ENCODE measurements at places on chromosomes 5 and 9.

GRCh38 chr5:139964994-139965565, 78.0 kb downstream of the NRG2 start:
- DNase-seq: no peak

DNA sequence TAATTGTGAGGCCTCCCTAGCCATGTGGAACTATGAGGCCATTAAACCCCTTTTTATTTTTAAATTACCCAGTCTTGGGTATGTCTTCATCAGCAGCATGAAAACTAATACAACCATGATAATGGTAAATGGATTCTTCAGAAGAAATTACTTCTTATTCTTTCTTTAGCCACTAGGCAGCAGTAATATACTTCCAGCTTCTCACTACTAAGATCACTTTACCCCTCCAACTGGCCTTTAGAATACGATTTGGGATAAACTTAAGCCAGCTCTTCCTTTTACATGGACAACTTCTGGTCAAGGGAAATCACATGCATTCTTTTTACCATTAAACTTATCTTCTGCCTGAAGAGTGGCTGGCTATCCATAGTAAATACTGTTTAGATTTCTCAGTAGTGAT, 355.4 kb downstream of the MAN2A1 start:
- no peak for DNase-seq

DNA sequence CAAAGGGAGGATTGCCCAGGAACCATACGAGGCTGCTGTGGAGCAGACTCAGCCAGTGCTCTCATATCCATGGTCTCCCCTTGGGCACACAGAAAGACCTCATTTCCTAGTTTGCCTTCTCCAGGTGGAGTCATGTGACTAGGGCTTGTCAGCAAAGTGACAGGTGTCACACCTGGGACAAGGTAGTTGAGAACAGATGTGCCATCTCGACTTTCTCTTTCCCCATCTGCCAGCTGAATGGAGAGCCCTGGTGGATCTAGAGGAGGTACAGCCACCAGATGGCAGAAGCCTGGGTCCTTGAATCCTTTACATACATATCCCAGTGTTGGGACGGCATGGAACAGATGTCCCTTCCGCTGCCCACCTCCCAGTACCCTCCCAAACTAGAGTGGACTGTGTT, 42.9 kb upstream of the ALDOB start:
- no peak for DNase-seq

DNA sequence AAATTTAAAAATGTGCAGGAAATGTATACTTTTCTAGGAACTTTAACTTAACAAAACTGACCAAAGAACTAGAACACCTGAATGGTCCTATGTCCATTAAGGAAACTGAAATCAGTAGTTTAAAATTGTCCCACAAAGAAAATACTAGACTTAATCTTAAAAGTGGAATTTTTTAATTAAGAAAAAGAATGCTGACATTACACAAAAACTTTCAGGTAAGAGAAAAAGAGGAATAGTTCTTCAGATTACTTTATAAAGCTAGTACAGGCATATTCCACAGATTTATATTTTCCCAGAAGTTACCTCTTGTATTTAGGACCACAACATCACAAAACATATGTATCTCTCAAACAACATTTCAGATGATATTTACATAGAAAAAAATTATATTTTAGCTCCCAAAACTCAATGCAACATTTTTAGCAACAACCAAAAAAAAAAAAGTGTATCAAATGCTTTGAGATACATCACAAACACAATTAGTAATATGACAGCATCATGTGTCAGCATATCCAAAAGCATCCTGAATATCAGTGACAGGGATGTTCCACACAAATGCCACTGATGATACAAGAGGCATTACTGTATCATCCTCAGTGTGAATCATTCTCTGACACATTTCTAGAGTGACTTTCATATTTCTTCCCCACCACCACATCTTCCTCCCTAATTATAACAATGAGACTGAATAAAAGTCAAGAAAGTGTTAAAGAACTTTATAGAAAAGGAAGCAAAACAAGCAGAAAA, 264.0 kb downstream of the EPB41L4A start:
- DNase-seq: no peak

GRCh38 chr5:111072949-111073682, 1.6 kb downstream of the TSLP start:
- no peak for DNase-seq
